ENCODE measurements at places on chromosomes 2 and 18.

GRCh38 chr18:36558234-36558633 lies 260.7 kb downstream of the FHOD3 start:
- DNase-seq = no peak

GRCh38 chr2:213703406-213704098 lies 419.3 kb downstream of the SPAG16 start:
- DNase-seq = no peak

DNA sequence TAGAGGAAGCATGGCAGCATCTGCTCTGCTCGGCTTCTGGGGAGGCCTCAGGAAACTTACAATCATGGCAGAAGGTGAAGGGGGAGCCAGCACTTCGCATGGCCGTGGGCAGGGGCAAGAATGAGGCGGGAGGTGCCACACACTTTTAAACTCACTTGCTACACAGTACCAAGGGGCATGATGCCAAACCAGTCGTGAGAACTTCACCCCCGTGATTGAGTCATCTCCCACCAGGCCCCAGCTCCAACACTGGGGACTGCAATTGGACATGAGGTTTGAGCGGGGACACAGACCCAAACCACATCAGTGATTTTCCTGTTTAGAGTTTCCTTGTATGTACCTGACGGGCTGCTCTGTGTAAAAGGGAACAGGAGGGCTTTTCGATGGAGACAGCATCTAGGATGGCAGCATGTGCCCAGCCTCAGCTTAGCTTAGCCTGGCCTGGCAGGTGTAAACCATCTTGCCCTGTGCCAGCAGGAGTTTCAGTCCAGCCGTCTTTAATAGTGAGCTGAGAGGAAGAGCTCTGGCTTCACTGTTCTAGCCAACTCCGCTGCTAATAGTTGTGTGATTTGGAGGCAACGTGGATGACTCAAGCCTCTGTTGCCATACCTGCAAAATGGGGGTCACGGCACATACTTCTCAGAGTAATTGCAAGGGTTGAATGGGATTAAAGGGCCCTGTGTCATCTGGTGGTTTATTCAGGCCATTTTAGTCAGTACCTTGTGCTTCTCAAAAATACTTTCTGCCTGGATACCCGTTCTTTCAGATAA lies 101.8 kb downstream of the ASAP2 start:
- no peak for DNase-seq

GRCh38 chr2:190062601-190063000 lies at the start of gene MSTN:
MSTN (minus strand) TSS chr2:190062729; CDS start chr2:190062596, 133 bp downstream.
- no peak for DNase-seq

DNA sequence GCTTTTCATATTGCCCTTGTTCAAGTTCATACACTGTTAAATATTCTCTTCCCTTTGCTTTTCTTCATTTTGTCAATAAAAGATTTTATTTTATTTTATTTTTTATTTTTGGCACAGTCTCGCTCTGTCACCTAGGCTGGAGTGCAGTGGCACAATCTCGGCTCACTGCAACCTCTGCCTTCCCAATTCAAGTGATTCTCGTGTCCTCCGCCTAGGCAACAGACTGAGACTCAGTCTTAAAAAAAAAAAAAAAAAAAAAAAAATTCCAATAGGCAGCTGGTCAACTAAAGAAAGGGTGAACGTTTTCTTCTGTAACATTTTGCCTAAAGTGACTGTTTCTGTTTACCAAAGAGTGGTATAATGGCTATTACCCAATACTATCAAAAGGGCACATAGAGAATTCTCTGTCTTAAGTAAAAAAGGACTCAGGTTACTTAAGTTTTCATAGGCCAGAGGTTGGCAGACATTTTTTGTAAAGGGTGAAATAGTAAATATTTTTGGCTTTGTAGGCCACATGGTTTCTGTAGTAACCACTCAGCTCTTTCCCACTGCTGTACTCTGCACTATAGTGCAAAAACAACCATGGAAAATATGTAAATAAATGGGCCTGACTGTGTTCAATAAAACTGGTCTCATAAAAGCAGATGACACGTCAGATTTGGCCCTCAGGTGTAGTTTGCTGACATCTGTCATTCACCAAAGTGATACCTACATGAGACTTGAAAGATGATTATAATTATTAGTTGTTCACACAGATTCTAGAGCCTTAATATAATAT lies 113.4 kb downstream of the MIB1 start:
- no peak for DNase-seq

DNA sequence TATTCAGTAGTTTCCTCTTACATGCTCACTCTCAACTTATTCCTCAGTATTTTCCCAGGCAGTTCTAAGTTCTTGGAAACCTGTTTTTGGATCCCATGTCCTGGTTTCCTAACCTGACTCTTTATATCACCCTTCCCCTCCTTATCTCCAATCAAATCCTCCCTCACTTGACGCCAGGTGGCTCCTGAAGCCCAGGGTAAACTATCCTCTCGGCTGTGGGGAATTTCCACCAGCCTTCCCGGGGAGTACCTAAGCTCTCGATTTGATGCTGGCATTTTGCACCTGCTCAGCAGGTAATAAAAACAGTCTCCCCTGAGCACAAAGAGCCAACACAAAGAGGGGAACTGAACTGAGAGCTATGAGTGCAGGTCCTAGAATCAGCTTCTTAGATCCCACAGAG lies 538.0 kb downstream of the SLC4A3 start:
- DNase-seq = no peak
